ENCODE measurements at places on chromosomes 2 and 18.

DNA sequence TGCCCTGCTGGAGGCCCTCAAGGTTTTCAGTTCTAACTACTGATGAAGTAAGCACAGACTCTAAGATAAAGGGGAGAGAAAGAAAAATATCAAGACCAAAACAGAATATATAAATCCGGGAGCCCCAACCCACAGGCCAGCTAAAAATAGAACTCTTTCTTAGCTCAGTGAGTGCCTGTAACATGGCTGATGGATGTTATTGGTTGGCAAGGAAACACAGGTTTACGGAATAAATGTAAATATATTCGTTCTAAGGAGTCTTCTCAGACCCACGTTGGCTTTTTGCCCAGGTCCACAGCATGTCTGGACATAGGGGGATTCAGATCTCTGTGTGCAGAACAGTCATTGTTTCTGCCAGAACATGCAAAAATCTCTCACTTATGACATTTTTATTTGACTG lies 139.0 kb upstream of the SERPINE2 start:
- DNase-seq, result no peak

DNA sequence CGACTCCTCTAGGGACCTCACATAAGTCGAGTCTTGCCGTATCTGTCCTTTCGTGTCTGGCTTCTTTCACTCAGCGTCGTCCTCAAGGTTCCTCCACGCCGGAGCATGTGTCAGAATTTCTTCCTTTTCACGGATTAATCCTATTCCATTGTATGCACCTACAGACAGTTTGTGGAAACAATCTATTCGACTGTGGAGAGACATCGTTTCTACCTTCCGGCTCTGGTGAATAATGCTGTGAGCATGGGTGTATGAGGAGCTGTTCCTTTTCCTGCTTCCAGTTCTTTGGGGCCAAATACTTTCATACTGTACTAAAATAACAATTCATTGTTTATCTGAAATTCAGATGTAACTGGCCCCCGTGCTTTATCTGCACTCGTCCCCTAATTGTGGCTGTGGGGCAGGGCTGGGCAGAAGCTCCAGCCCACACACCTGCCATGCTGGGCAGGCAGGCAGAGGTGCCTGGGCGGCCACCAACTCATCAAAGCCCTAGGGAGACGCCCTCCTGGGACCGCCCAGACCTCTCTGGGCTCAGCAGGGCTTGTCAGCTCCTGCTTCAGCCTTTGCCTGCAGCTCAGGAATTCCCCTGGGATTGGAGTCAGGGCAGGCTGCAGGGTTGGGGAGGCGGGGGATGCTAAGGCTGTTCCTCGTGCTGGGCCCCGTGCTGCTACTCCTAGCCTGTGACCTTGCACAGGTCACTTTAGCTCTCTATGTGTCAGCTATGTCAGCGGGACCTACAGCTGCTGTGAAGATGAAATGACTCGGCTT lies 14.5 kb downstream of the GPC1 start:
- no peak for DNase-seq

GRCh38 chr2:45852450-45853150 lies 201.1 kb downstream of the PRKCE start:
- no peak for DNase-seq

DNA sequence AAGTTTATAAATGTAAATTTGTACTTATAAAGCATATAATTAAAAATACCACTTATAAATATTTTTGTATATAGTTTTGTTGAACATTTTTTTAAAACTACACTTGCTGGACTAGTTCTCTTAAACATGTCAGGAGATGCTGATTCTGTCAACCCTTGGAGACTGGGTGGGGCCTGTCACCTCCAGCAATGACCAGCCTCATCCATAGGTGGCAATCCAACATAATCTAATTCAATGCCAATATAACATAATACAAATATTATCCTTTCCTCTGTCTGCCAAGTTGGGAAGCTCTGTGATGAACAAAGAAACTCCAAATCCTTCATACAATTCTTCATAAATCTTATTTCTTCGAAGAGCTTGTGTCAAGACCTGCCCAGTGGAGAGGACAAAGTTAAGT lies 140.4 kb downstream of the RBMS1 start:
- DNase-seq, result no peak

- no peak for DNase-seq
These were observed 31.4 kb downstream of the ARL5A start for GRCh38 chr2:151796774-151797173.

DNA sequence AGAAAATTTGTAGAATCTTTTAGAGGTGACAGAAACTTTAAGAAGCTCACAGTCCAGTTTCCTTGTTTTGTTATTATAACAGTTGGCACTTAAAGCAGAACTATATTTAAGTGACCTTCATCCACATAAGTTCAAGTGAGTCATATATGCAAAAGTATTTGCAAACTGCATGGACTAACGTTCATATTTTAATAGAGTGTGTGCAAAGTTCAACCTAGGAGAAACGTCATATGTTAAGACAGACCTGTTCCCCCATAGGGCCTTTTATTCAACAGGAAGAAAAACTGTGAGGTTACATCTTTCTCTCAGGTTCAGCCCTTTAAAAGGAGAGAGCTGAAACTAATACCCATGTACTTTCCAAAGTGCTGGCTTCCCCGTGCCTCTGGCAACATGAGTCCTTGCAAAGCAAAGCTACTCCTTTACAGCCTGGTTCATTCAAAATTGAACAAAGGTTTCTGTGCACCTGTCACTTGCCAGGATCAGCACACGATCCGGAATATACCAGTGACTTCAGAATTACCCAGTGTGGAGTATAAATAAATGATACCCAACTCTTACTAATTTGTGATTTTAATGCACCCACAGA lies 280.0 kb upstream of the RAB12 start:
- no peak for DNase-seq

- DNase-seq, result no peak
These were observed 592 bp downstream of the ME2 start for GRCh38 chr18:50879302-50880118.

- DNase-seq, result no peak
These were observed 282.5 kb downstream of the CLIP4 start for GRCh38 chr2:29397713-29398112.

DNA sequence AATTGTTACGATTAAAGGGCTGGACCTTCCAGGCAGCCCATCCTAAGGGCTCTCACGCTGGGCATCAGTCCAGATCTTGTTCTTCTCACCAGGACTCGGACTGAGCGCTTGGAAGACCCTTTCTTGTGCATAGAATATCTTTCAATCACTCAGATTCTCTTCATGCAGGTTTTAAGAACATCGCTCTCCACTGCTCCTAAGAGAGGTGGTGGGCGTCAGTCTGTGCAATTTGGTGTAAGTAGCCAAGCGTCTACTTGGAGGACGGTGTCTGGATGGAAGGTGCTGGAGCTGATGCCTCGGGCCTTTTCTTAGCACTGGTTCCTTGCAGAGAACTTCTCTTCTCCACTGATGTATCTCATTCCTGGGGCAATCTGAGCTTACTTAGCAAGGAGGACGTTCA lies 68.7 kb downstream of the ASB1 start:
- no peak for DNase-seq

- DNase-seq, result no peak
These were observed 480.0 kb downstream of the RIT2 start for GRCh38 chr18:42635378-42636048.

GRCh38 chr2:164922134-164922533 lies 33.2 kb downstream of the SLC38A11 start:
- DNase-seq, result no peak

GRCh38 chr2:85753035-85753524 lies 711 bp upstream of the ATOH8 start:
- no peak for DNase-seq

DNA sequence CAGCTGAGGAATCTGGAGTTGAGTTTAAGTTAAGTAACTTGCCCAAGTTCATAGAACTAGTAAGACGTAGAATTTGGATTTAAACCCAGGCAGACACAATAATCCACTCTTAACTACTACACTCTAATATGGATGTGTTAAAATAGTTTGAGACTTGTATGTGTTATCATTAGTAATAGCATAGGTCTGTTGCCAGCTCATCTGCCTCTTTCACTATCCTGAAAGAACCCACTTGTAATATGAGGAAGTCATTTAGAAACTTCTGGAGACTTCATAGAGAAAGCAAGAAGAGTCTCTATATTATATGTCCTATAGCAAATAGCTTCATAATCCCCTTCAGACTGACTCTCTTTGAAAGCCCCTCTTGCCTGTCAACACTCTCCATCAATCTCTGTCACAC lies 43.0 kb upstream of the ACADL start:
- no peak for DNase-seq

- DNase-seq, result no peak
These were observed 53.5 kb upstream of the TCF4 start for GRCh38 chr18:55641486-55641885.

GRCh38 chr2:112626604-112627059 lies 19.1 kb upstream of the SLC20A1 start:
- DNase-seq, result no peak

GRCh38 chr2:62435720-62436119 lies 70.3 kb downstream of the TMEM17 start:
- no peak for DNase-seq

DNA sequence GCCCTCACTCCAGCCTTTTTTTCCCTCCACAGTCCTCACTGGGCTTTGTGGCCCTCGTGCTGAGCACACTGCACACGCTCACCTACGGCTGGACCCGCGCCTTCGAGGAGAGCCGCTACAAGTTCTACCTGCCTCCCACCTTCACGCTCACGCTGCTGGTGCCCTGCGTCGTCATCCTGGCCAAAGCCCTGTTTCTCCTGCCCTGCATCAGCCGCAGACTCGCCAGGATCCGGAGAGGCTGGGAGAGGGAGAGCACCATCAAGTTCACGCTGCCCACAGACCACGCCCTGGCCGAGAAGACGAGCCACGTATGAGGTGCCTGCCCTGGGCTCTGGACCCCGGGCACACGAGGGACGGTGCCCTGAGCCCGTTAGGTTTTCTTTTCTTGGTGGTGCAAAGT lies 39.4 kb downstream of the STEAP3 start:
- no peak for DNase-seq

DNA sequence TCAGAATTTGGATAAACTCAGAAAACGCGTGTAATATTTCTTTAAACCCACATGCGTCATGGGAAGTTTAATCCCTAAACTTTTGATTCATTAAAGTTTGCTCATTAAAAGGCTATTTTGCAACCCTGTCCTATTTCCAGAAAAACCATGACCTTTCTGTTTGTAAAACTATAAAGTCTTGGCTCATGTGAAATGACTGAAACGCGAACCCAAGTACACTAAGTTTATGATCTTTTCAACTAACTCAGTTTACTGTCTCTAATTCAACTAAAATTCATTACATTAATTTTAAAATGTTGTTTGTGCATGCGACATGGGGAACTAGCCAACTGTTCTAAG lies 3.9 kb upstream of the RPL31 start:
- no peak for DNase-seq

DNA sequence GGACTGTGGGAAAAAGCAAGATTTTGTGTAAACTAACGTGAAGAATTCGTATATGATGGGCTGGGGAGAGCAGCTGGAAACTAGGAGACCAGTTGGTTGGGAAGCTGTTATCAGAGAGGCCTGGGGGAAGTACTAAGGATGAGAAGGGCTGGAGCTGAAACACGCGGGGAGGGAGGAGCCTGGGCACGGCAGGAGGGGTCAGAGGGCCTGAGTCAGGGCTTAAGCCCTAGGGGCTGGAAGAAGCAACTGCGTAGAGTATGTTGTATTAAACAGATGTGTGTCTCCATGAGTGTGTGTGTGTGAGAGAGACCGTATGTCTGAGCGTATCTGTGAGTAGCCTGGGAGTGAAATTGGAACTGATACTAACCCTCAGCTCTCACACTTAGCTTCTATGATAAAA lies 8.4 kb downstream of the POMC start:
- DNase-seq, result no peak

DNA sequence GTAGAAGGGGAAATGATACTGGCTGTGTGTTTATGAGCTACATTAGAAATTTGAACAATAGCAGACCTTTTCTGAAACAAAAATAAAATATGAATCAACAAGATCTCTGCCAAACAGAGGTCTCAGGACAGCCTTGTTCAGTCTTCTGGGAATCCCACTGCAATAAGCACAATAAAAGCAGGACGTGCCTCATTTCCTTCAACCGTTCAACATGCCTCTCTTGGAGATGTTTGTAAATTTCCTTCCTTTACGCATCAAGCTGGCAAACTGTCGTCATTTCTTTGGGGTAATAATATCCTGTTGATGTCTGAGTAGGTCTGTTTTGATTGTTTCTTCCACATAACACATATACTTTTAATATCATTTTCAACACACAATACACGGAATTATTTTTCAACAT lies 77.2 kb downstream of the TCF4 start:
- no peak for DNase-seq

GRCh38 chr2:195202163-195202845 lies 454.7 kb upstream of the SLC39A10 start:
- no peak for DNase-seq

- peak; percentile 18 for DNase-seq
These were observed 37.5 kb upstream of the ZNF385B start for GRCh38 chr2:179898873-179899272.

- no peak for DNase-seq
These were observed 1.4 kb downstream of the EHBP1 start for GRCh38 chr2:62706721-62707521.

Measured in CMK (cell line).